NCI-H345 (cell line): ENCODE measurements at places on chromosomes 7 and 10.

DNA sequence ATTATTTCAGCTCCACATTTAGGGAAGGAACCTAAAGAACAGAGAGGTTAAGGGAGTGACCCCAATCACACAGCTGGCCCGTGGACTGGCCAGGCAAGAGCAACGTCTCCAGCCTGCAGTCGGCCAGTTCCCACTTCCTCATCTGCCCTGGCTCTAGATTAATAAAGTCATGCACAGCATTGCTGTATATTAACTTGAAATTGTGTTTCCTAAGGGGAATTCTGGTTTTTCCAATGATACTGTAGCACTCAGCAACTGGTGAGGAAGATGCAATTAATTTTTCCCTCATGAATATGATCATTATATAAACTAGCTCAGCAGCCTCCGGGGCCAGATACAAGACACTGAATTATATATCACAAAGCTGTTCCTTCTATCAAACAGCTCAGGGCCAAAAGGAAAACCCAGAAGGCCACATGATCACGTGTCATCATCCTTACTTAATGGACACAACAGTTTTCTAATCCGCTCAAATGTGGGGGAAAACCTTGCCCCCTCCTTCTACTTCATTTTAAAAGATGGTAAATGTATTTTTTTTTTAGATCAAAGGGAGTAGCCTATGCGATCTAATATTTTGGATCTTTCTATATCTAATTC lies 295.3 kb upstream of the PRKCQ start:
- no peak for DNase-seq

DNA sequence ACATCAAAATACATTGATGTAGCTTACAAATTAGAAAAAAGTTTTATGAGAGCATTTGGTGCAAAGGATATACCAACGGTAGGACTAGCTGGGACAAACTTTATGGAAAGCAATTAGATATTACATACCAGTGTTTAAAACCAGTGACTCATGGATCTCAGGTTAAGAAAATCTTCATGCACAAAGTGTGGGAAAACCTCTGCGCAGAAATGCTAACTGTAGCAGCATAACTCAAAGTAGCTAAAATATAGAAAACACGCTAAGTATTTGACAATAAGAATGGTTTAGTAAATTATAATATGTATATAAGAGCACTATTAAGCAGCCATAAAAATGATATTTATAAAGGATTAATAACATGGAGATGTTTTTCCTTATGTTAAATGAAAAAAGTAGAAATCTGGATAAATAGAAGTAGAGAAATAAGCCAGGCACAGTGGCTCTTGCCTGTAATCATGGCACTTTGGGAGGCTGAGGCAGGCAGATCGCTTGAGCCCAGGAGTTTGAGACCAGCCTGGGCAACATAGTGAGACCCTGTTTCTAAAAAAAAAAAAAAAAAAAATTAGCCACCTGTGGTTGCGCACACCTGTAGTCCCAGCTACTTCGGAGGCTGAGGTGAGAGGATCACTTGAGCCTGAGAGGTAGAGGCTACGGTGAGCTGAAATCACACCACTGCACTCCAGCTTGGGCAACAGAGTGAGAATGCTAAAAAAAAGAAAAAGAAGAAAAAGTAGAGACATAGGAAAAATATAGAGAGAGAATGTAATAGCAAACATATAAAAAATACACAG lies 37.2 kb downstream of the TBXAS1 start:
- DNase-seq, result no peak

DNA sequence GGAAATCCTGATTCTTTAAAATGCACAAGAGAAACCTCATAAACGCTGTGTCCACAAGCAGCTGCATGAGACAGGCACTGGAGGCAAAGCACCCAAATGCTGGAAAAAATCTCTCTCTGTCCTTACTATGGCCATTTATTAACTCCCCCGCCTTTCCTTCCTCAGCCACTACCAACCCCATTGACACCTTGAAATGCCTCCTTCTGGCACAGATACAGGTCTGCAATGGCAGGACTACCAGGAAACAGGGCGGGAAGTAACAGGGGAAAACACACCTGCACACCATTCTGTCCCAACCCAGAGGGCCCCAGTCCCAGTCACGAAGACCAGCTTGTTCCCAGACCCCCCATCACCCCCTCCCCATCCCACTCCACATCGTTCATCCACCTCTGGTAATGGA lies 224.3 kb downstream of the PARD3 start:
- no peak for DNase-seq

GRCh38 chr7:1853986-1854865 lies 184.1 kb downstream of the ELFN1 start:
- DNase-seq, result no peak

DNA sequence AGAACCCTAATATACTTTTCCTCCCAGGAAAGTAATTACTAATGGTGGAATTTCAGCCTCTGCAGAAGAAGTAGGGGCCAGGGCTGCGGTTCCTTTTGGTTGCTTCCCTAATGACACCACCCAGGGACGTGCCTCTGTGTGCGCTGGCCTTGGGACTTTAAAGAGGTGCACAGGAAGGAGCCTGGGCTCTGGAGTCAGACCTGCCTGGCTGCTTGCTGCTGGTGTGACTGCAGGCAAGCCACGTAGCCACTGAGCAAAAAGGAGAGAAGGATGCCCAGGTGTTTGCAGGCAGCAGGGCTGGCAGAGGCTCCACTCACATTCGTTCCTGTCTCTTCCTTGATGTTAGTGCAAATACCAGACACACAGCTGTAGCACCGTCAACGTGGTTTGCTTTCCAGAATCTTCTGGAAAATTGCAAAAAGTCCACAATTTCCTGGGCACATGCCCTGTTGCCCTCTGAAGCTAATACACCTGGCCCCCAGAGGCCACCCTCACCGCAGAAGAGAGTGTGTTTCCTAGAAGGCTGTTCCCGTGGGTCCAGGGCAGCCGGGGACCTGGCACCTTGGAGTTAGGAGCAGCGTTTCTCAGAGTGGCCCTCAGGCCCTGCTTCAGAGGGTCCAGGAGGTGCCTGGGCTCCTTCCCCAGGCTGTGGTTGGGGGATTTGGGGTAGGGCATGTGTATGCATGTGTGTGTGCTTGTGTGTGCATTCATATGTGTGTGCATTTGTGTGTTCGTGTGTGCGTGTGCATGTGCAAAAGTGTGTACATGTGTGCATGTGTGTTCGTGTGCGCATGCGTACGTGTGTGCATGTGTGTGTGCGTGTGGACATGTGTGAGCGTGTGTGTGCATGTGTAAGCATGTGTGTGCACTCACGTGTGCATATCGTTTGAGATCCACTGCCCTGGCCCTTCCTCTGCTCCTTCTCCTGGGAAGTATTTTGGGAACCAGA lies 12.8 kb upstream of the PRKAG2 start:
- no peak for DNase-seq

DNA sequence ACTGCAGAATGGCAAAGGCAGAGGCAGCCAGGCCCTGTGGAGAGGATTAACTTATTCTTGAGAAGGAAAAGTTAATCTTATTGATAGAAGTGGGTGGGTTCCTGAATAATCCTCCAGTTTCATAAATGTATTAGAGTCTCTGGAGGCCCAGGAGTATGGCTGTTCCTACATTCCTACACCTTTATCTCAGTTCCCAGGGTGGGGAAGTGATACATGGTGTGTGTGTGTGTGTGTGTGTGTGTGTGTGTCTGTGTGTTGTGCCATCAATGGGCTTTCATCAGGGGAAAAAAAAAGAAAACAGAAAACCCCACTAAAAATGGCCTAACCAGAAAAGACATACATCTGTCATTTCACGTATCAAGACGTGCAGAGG lies 22.0 kb upstream of the GSDME start:
- no peak for DNase-seq

DNA sequence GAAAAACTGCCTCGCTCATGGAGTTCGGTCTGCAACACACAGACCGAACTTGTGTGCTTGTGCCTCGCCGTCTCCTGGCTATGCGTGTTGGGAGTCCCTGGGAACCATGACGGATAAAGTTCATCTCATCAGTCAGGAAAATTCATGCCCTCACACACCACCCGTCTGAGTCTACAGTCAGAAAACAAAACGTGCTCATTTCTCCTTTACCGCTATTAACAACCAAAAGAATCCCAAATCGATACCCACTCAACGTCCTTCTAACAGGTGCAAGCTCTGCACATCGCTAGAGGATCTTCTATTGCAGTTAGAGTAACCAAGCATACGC lies 13.6 kb downstream of the CNPY1 start:
- no peak for DNase-seq

- no peak for DNase-seq
Measured at GRCh38 chr7:139808427-139808826, 20.6 kb upstream of the TBXAS1 start.

GRCh38 chr7:20783700-20784387 lies 2.8 kb downstream of the SP8 start:
- peak; percentile 57 for DNase-seq

- no peak for DNase-seq
Measured at GRCh38 chr10:84198206-84198915, 4.0 kb downstream of the CDHR1 start.

- no peak for DNase-seq
Measured at GRCh38 chr7:148782757-148783456, 84.2 kb downstream of the CUL1 start.

- peak; percentile 89 for DNase-seq
Measured at GRCh38 chr10:126459878-126460481, 71.7 kb upstream of the ADAM12 start.

DNA sequence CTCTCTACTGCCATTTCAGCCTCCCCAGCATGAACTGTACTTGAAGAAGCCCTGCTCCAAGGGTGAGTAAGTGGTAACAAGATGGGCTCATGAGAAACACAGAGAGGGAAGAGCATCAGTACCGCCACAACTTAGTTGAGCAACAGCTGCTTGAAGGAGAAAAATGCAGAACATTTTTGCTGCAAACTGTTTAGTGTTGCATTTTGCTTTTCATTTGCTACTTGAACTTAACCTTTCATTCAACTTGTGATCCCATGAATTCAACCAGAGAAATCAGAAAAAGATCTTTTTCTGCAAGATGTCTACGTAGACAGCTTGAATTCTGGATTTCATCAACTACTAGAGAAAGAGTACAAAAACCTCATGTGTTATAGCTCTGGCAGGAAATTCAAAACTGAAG lies 40.7 kb downstream of the ANK3 start:
- DNase-seq, result no peak

GRCh38 chr10:86536294-86536861 lies 14.8 kb upstream of the WAPL start:
- DNase-seq, result no peak

GRCh38 chr7:93728292-93728691 lies 153.8 kb upstream of the CALCR start:
- no peak for DNase-seq

GRCh38 chr10:129898706-129899268 lies 65.3 kb downstream of the EBF3 start:
- DNase-seq, result no peak

DNA sequence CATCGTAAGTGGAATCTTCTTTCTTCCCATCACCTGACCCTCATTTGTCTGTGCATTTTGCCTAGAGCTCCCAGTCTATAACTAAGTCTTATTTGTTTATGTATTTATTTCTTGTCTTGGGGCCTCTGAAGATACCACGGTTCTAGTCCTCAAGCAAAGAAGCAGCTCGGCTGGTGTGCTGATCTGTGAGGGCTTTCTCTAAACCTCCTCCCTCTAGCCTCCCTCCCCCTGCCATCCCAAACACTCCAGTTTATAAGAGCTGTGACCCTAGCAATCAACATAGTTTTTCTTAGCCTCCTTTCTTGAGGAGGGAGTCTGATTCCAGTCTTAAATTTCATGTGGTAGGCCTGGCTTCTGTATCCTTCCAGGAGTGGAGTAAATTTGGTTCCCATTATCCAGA lies 15.7 kb upstream of the NDUFA5 start:
- DNase-seq, result no peak

GRCh38 chr10:62852961-62853702 lies 37.0 kb upstream of the EGR2 start:
- DNase-seq, result no peak

DNA sequence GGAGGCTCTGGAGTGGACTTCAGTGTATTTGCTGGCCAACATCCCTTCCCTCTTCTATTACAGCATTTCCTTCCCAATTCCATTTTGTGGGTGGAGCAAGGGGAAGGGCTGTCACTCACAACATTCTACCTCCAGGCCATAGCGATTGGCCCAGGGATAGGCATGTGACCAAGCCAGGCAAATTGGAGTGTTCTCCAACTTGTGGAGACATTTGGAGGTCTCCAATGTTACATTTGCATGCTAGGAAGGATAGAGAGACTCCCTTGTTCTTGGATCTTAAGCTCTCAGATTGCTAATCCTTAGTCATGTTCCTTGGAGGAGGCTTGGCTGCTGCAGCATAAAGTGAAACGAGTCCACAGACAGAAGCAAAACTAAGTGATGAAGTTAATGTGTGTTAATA lies 95.6 kb upstream of the KIF5B start:
- DNase-seq, result no peak

GRCh38 chr7:88964418-88964817 lies 168.9 kb upstream of the TEX47 start:
- DNase-seq, result no peak

- DNase-seq, result no peak
Measured at GRCh38 chr7:128939861-128940410, 2.2 kb downstream of the IRF5 start.

DNA sequence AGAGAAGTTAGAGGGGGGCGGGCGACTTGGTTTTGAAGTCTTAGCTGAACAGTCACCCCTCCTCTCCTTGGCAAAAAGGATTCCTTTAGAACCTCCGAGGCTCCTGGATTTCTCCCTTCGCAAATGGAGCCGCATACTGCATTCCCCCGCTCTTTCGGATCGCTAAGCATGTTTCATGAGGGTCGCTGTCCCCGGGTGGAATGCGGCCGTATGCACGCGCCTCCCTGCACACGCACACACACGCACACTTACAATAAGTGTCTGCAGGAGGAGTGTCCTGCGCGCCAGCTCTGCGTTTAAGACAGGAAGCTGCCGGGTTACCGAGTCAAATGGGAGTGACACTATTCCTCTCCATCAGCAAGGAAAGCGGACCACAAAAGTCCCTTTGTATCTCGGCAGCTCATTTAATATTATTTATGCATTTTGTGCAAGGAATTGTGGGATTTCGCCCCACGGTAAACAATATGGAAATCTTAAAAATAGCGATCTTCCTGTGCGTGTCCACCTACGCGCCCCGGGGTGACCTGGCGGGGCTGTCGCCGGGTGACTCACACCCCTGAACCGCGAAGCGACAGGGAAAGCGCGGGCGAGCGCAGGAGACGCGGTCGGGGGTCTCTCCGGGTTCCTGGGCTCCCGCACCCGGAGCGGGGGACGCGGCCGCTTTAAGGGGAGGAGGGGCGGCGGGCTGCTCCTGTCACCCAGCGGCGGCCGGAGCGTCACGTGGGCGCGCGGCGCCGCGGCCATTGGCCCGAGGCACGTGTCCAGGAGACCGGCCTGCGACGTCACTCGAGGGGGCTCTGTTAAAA lies 988 bp upstream of the EN2 start:
- DNase-seq, result peak; percentile 56

- no peak for DNase-seq
Measured at GRCh38 chr10:88152728-88153133, 289.3 kb downstream of the PTEN start.
